Glomerular endothelial cell (primary cell): ENCODE measurements at places on chromosomes 2 and 18.

- no peak for DNase-seq
These were observed 40.1 kb downstream of the THUMPD2 start for GRCh38 chr2:39738936-39739335.

GRCh38 chr2:96575785-96576456 is 39.4 kb downstream of the ARID5A start:
- DNase-seq = no peak

- DNase-seq = no peak
These were observed 10.7 kb upstream of the CHMP1B start for GRCh38 chr18:11840493-11840892.

- DNase-seq = no peak
These were observed 109.0 kb downstream of the ICA1L start for GRCh38 chr2:202762556-202762955.

DNA sequence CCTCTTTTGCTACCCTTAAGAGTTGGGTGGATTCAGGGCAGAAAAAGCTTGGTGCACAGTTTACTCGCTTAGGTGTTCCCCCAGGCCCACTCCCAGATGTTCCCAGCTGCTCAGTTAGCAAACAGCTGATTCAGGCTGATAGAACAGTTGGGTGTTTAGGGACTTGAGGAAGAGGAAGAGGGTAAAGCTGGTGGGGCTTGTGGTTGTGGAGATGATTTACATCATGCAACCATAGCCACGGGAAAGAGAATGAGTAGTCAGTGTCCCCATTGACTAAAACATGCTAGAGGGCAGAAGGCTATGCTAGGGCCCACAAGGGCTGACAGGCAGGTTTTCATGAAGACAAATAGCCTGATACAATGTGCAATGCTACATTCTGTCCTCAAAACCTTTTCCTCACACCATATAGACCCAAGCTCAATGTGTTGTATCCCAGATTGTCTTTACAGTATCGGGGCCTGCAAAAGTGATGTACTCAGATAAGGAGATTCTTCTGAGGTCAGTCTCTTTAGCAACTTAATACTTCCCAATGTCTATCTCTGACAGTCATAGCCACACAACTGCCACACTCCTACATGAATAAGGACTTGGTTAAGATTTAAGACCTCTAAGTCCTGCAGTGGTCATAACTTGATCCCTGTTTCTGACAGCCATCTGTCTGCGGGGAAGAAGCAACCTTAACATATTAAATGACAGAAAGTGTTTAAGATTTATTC is 15.6 kb downstream of the COLEC12 start:
- DNase-seq = no peak

GRCh38 chr2:76448956-76449355 is 738.2 kb upstream of the GCFC2 start:
- DNase-seq = no peak

DNA sequence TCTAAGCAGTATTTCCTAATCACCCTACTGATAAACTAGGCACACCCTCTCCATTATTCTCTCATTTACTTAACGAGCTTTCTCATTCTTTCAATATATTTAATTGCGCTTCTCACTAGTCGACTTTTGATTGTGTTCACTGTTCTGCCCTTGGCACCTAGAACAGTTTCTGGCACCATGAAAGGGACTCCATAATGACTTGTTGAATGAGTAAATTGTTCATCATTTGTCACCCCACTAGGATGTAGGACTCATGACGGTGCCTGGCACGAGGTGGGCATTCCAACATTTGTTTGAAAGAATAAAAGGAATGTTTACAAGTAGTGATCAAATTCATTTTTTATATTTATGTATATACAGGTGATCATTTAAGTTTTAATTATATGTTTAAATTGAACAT is 123.7 kb downstream of the DIS3L2 start:
- DNase-seq = no peak

DNA sequence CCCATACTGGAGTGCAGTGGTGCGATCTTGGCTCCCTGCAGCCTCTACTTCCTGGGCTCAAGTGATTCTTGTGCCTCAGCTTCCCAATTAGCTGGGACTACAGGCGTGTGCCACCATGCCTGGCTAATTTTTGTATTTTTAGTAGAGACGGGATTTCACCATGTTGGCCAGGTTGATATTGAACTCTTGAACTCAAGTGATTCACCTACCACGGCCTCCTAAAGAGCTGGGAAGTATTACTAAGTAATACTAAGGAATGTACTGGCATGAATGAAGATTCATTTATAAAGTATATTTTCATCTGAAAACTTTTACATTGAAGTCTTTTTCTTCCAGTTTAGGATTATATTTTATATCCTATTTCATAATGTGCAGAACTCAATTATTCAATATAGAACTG is 38.1 kb downstream of the NUP35 start:
- DNase-seq = no peak

- DNase-seq = no peak
These were observed 87.7 kb upstream of the HAAO start for GRCh38 chr2:42879913-42880737.

DNA sequence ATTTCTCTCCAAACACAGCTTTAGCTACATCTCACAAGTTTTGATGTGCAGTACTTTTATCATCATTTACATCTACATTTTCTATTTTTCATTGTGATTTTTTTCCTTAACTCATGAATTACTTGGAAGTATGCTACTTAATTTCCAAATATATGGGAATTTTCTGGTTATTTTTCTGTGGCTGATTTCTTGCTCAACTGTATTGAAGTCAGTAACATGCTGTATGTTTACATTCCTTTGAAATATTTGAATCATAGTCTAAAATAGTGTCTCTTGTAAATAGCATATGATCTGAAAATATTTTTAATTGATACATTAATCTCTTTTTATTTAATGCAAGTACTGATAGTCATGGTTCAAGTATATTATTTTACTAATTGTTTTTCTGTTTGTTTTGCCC is 26.0 kb upstream of the GALNT5 start:
- no peak for DNase-seq

- no peak for DNase-seq
These were observed 42.1 kb downstream of the MYCN start for GRCh38 chr2:15982285-15983044.

GRCh38 chr18:6561016-6561415 is 146.3 kb upstream of the L3MBTL4 start:
- DNase-seq = no peak

- no peak for DNase-seq
These were observed 160.7 kb downstream of the NDUFA10 start for GRCh38 chr2:239864247-239865058.

- DNase-seq = no peak
These were observed 333.2 kb downstream of the SOX11 start for GRCh38 chr2:6025391-6025790.

DNA sequence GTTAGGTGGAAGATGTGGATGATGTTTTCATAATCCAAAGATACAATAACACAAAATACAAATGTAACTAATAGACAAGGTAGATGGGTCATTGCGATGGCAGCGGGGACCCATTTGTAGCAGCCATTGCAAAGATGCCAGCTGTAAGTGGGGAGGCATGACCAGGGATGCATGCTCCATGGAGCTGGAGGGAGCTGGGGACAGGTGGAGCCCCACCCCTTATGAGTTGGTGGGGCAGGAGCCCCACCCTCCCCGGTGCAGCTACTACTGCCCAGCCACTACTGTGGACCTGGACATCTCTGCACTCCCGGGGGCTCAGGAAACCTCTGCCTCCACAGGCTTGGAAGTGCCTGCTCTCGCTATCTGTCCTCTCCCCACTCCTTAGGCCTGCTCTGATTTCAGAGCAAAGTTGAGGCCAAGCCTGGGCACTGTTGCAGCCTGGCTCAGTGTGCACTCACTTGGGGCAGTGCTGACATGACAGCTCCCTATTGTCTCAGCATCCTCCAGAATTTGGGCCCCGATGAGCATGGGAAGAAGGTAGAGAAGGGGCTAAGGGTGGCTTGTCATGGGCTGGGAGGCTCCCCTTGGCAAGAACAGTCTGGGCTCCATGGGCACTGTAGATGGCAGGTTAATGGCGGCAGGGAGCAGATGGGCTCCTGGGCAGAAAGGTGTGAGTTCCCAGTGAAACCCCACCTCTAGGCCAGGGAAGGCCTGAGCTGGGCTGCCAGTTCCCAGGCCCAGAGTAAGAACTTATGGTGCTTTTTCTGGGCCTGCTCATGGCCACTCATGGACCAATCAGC is 81.1 kb downstream of the ZNF804A start:
- no peak for DNase-seq

DNA sequence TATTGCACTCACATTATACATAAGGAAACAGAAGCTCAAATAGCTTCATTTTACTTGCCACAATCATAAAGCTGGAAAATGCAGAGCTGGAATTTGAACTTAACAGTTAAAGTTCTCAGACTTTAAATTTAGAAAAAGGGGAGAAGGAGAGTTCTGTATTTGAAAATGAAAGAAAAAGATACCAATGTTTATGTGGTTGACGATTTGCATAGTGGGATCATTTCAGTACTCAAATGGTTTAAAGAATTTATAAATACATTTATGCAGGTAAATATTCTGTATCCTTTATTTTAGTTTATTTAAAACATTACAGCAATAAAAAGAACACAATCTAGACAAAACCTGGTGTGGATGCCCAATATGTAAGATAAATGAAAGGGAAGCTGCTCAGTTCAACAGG is 25.5 kb upstream of the STAT4 start:
- DNase-seq = no peak

- no peak for DNase-seq
These were observed 50.8 kb downstream of the WIPF1 start for GRCh38 chr2:174546519-174547506.

DNA sequence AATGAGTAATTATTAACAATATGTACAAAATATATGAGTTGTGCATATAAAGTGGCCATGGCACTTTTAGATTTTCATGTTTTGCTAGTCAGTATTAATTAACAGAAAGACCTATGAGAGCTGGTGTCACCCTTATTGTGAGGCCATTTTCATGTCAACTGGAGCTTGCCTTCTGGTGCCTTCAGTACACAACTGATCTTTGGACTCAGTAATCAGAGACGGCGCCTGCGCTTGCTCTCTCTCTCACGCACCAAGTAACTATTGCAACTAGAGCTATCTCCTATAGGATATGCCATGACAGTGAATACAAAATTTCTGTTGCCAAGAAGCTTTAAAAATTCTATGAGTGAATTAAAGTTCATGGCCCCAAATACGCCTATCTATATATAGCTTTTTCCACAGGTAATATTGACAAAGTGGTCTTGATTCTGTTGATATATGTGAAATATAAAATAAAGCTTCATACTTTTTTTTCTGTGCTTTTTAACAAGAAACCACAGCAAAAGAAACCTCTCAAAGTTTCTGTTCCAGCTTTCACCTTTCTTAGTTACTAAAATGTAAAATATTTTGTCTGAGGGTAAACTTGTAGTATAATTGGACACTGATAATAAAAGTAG is 2.9 kb downstream of the SERTAD2 start:
- DNase-seq = no peak

DNA sequence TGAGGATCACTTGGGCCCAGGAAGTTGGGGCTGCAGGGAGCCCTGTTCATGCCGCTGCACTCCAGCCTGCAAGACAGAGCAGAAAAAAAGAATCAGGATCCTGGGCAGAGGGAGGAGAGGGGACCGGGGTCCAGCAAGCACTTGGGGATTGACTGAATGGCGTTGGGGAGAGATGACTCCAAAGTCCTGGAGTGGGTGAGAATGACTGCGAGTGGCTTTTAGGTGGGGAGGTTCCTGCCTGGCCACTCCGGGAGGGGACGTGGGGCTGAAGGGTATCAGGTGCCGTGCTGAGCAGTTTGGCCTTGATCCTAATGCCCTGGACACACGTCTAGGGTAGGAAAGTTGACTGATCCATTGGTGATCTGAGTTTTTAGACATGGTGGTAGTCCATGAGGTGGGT is 3.5 kb upstream of the NFATC1 start:
- no peak for DNase-seq

DNA sequence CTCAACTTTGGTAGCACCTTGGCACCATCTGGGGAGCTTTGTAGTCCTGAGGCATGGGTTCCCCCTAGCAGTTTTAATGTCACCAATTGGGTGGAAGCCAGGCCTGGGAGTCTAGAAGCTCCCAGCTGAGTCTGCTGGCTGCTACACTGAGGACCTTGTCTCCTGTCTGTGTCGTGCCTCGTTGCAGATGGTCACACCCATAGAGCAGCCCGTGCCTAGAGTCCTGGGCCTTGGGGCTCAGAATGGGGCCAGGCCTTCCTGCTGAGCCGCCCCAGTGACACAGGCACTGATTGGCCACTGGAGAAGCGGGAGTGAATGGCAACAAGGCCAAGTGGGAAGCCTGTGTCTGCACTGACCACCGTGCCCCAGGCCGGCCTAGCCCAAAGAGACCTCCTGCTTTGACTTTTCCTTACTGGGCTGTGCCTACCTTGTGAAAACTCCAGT is 113.2 kb downstream of the SH3RF3 start:
- DNase-seq = no peak

GRCh38 chr2:84908948-84909713 is 3.7 kb downstream of the TMSB10 start:
- no peak for DNase-seq

- no peak for DNase-seq
These were observed 209.2 kb upstream of the STON1 start for GRCh38 chr2:48320742-48321141.

- DNase-seq = no peak
These were observed 230.7 kb downstream of the ZNF516 start for GRCh38 chr18:76264198-76264875.
